Mammary epithelial cell (primary cell): ENCODE measurements at places on chromosomes 13 and 19. TPM values are rescaled to one million over a fixed set of nuclear protein-coding genes. Genes with fewer than 3 reads are reported as not detected.

DNA sequence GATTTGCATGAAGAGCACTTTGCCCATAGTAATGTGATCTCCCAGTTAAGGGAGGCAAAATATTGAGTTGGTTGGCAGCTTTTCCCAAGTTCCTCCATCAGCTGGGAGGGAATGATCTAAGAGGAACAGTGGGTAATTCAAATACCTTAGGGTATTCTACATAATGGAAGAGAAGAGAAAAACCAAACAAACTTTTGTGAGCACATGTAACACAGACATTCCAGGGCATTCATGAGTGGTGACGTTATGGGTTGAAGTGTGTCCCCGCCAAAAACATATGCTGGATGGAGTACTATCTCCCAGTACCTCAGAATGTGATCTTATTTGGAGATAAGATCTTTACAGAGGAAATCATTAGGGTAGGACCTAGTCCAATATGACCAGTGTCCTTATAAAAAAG, 220.1 kb downstream of the FOXO1 start:
- no peak for DNase-seq

GRCh38 chr19:46384396-46384795, 29.0 kb downstream of the CCDC8 start:
- DNase-seq = no peak

The NCCRP1 gene
- total RNA-seq = 0.31 TPM in 1 of 2 replicates, not detected in the other

The CEACAM3 gene
- not detected for total RNA-seq

The ZNF599 gene
- total RNA-seq = 4.0 and 4.5 TPM in 2 replicates

The NPAS1 gene
- total RNA-seq = 0.67 TPM

The LGI4 gene
- total RNA-seq = 0.17 TPM

The CYP4F8 gene
- not detected for total RNA-seq

The TTC9B gene
- total RNA-seq = not detected in 2 replicates

The ZNF28 gene
- total RNA-seq = 16.9 and 18.4 TPM in 2 replicates

DNA sequence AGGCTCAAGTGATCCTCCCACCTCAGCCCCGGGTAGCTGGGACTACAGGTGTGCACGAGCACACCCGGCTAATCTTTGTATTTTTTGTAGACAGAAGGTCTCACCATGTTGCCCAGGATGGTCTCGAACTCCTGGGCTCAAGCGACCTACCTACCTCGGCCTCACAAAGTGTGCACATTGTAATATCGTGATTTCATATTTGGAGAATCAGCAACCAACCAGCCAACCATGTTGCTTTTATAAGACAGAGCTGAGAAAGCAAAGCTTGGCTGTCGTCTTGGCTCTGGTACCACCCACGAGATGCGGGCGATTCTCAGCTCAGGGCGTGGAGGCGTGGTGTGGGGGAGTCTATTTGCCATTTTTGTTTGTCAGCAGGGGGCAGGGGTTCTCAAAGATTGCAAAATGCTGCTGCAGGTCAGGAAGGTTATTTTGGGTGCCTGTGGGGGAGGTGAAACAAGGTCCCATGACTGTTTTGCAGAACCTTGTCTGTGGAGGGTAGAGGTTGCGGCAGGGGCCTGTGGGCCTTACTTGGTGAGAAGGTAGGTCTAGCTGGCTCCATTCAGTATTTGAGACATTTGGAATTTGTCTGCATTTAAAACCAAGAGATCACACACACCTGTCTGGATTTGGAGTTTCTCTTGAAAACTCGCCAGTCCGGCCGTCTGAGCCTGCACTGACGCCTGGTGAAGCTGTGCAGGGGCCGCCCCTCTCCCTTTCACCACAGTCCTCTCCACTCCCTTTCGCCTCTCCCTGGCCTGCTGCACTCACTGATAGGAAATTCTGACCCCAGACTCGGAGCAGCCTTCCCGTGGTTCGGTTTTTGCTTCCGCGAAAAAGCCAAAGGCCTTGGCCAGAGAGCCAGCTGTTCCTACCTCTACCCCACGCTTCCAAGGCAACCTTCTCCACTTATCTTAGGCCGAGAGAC, 15.4 kb downstream of the TNFAIP8L1 start:
- DNase-seq = no peak

The ZNF541 gene
- total RNA-seq = not detected

The KLK14 gene
- 0.64 and 0.80 TPM in 2 replicates for total RNA-seq

GRCh38 chr19:2856457-2857050, 10.6 kb upstream of the ZNF556 start:
- DNase-seq = no peak

DNA sequence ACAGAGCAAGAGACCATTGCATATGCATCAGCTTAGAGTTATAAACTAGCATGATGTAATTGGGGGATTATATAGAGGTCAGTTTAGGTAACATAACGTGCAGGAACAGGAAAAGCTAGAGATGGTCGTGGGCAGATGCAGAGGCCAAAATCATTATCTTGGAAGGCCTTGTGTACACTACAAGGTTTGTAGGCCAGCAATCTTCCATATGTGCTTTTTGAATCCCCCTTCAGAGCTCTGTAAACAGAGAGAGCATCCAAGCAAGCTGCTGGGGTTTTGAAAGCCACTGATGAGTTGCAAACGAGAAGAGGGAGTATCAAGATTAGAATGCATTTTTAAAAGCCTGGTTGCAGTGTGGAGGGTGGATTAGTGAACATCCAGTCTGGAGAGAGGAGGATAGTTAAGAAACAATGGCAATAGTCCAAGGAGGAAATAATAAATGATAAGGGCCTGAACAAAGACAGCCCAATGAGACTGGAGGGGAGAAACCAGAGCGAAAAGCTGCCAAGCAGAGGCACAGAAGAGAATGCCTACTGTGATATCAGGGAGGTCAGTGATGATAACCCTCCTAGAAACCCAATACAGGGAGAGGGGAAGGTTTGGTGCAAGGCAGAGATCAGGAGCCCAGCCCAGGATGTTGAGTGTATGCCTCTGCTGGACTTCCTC, 109.6 kb downstream of the ZAR1L start:
- no peak for DNase-seq

- DNase-seq = no peak
Measured at GRCh38 chr19:8673276-8673891, 25.2 kb downstream of the ACTL9 start.

DNA sequence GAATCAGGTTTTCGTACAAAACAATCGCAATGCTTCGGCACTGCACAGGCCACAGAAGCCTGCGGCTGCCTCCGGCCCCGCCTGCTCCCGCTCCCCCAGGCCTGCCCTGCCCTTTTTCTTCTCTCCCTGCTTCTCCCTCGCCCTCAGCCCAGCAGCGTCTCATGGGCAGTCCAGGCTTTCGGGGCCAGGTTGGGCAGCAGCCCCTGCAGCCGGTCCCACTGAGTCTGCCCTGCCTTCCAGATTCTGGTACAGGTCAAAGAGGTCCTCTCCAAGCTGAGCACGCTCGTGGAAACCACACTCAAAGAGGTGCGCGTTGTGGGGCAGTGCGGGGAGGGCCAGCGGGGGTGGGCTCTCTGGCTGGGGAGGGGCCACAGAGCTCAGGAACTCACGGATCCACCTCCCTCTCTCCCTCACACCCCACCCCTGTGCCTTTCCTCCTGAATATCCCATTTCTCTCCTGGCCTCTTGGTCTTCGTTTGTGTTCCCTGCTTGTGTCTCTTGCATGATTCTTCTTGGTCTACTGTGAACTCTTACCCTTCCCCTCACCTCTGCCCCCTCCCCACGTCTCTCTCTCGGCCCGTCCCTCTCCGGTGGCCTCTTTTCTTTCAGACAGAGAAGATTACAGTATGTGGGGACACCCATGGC, 30.1 kb downstream of the CCDC8 start:
- DNase-seq = no peak

The TMEM86B gene
- total RNA-seq = 1.7 TPM

DNA sequence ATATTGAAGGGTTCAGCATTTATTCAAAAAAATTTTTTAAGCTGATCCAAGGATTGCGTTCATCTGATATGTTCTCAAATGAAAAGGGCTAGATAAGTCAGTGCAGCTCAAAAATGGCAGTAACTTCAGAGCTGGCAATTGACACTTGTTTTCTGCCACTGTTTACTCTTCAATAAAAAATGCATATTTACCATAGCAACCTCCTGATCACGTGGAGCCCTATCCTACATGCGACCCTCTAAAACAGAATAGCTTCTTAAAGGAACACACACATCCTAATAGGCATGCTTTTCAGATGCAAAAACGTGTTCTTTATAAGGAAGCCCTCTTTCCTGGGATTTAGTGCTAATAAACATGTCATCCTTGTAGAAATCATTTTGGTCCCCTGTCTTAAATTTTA, 150.2 kb downstream of the ZNF536 start:
- no peak for DNase-seq

- no peak for DNase-seq
Measured at GRCh38 chr13:104597546-104598180, 1531.4 kb upstream of the SLC10A2 start.

- no peak for DNase-seq
Measured at GRCh38 chr19:48945415-48945814, 9.3 kb upstream of the BAX start.

DNA sequence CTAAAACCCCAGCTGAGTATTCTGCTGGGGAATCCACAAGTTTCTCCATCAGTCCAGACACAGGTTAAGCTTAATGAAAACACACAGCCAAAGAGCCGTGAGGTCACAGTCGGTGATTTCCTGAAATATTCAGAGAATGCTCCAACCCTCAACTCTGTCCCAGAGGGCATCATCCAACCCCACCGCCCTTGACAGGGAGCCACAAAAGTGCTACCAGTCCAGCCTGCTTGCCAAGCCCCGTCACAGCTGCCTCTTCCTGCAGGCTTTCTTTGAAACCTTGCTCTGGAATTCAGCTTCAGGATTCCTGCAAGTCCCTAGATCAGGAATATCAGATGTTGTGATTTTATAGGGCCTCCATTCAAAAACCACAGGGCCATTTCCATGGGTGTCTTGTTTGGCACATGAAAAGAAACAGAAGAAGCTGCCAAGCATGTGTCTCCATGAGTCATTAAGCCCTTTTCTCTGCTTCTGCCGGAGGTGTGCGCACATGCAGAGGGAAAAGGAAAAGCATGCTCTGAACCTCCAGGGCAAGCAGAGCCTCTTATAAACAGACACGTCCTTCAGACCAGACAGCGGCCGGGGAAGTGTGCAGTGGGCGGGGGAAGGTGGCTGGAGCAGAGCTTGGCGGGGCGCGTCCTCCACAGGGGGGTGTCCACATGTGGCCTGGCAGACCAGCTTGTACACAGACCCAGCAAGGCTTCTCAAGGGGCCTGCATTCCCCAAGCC, 164.7 kb downstream of the KATNAL1 start:
- peak; percentile 95 for DNase-seq

The CAB39L gene
- 8.0 TPM for total RNA-seq

- no peak for DNase-seq
Measured at GRCh38 chr19:32711747-32712146, 7.8 kb upstream of the TDRD12 start.

GRCh38 chr19:9008667-9009066, 1.5 kb downstream of the MUC16 start:
- DNase-seq = no peak

The ATP8A2 gene
- 2.0 and 2.4 TPM in 2 replicates for total RNA-seq

- no peak for DNase-seq
Measured at GRCh38 chr19:29139227-29139626, 73.7 kb downstream of the UQCRFS1 start.

GRCh38 chr13:102606537-102607309, 9.9 kb downstream of the TPP2 start:
- no peak for DNase-seq

- no peak for DNase-seq
Measured at GRCh38 chr13:25166306-25166705, 5.8 kb downstream of the AMER2 start.

- peak; percentile 80 for DNase-seq
Measured at GRCh38 chr13:113927661-113928581, 46.0 kb downstream of the C13orf46 start.

The CYP2A6 gene
- total RNA-seq = not detected in 2 replicates

The KRI1 gene
- 24.7 and 32.7 TPM in 2 replicates for total RNA-seq

DNA sequence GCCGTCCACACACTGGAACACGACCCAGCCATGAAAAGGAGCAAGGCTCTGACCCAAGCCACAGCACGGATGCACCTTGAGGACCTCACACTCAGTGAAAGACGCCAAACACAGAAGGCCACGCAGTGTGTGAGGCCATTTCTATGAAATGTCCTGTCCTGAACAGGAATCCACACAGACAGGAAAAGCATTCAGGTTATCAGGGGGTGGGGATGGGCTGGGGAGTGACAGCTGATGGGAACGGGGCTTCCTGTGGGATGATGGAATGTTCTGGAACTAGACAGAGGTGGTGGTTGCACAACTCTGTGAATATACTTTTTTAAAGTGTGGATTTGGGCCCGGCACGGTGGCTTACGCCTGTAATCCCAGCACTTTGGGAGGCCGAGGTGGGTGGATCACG, 30.6 kb downstream of the GPX4 start:
- no peak for DNase-seq

GRCh38 chr19:31553846-31554215, 204.6 kb upstream of the TSHZ3 start:
- DNase-seq = no peak

DNA sequence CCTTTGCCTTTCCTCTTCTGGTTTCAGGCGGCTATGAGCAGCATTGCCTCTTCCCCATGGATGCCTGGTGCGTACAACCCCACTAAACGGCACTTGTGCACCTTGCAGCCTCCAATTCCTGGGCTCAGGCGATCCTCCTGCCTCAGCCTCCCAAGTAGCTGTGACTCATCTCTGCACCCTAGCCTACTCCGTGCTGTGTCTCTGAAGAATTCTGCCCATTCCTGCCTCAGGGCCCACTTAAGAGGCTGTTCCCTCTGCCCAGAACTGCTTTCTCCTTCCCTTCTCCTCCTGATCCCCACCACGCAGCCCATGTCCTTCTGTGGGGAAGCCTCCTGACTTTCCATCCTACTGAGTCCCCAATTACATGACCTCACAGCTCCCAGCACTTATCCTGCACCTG, 142.2 kb upstream of the ZNF507 start:
- no peak for DNase-seq

DNA sequence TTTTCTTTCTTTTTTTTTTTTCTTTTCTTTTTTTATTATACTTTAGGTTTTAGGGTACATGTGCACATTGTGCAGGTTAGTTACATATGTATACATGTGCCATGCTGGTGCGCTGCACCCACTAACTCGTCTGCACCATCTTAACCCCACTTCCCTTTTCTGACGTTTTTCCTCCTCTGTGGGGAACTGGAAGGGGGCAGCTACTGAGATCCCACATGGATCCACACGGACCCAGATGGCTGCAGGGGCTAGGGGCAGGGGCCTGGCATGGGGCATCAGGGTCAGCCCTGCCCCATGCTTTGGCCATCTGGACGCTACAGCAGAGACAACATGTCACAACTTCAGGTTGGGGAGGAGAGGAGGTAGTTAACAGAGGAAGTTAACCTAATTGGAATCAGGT, 54.3 kb downstream of the RUBCNL start:
- DNase-seq = no peak

The SERTM1 gene
- total RNA-seq = not detected

The NEK5 gene
- total RNA-seq = 0.33 TPM

DNA sequence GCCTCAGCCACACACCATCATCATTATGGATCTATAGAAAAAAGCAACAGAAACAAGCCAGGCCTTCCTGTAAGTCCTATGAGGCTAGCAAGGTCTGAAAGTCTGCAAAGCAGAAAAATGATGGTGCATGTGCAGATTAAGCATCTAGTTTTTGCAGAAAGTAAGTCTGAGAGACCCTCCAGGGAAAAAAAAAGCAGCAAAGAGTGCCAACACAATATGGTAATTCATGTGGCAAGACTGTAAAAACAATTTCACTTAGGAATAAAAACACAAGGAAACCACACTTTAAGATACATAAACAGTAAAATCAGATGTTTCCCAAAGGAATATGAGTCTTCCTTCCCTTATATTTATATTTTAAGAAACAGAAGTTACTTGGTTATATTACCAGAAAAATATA, 112.3 kb upstream of the FBXL3 start:
- no peak for DNase-seq

- no peak for DNase-seq
Measured at GRCh38 chr13:67632590-67632989, 402.5 kb upstream of the PCDH9 start.

GRCh38 chr19:4866595-4867424, 657 bp downstream of the PLIN3 start:
- peak; percentile 38 for DNase-seq

The DACT3 gene
- 0.33 TPM for total RNA-seq
